ENCODE measurements at places on chromosomes 1 and 21.

- DNase-seq: no peak
Observed at GRCh38 chr1:223405507-223405906, 12.3 kb downstream of the CCDC185 start.

DNA sequence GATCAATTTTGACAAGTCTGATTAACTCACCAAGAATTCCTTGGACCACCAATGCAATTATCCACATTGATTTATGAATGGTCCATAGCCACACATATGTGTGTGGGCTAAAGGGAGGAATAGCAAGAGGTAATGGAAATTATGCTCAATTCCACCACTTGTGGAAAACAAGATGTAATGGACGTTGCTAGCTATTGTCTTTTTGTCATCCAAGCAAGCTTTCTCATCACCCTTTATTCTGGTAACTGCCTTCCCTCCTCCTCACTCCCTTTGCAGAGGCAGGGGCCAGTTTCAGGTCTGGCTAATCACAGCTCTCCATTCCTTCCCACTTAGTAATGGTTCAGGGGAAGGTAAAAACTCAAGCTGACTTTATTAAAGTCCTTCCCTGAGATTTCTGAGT, 24.7 kb upstream of the RAB3GAP2 start:
- DNase-seq: peak; percentile 26

GRCh38 chr1:32898056-32898455, 3.1 kb downstream of the TMEM54 start:
- DNase-seq: no peak

DNA sequence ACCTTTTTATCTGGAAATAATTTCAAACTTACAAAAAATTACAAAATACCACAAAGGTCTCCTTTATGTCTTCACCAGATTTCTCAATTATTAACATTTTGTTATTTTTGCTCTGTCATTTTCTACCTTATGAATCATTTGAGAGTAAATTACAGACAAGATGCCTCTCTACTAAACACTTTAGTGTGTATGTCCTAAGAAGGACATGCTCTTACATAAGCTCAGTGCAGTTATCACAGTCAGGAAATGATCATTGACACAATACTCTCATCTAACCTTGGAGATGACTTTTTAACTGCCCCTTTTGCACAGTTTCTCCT, 378.9 kb upstream of the RUNX1 start:
- peak; percentile 46 for DNase-seq

DNA sequence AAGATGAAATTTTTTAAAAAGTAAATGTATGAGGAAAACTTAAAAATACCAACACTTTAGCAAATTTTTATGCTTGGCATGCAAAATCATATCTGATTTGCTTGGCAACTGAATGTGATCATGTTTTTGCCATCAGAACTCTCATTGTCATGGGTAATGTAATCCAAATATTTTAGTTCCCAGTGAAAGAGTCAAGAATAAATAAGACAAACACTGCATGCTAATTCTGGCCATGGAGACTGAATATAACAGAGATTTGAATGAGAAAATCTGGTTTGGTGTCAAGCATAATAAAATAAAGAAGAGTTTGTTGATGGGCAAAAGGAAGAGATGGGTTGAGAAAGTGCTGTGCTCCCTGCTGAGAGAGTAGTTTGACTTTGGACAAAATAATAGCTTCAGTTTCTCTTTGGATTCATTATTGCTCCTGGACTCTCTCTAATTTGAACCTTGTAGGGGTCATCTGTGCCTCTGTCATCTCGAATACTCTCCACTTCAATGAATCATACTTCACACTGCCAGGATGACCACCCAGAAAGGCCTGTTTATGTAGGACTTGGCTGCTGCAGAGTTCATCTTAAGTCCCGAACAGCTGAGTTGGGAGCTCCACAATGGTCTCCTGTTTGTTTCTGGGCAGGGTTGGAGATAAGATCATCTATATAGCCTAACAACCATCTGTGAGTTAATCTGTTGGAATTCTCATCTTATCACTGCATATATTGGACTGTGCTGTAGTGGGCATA, 34.4 kb downstream of the ADAMTS1 start:
- peak; percentile 62 for DNase-seq

DNA sequence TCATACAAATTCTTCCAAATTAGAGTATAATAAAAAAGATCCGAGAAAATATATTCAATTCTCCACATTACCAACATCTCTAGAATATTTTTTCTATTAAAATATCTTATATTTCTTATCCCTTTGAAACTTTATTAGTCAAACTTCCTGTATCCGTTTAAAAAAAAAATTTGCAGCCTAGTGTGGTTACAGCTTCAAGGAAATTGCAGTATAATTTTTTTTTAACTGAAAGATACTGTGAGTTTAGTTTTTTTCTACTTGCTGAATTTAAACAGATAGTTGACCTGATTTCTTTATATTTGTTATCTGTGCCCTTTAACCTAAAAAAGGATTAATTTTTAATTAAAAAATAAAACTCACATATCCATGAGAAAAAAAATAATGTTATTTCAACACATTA, 1.5 kb downstream of the RGS18 start:
- DNase-seq: no peak

- DNase-seq: no peak
Observed at GRCh38 chr1:21833392-21833976, 21.4 kb downstream of the LDLRAD2 start.

DNA sequence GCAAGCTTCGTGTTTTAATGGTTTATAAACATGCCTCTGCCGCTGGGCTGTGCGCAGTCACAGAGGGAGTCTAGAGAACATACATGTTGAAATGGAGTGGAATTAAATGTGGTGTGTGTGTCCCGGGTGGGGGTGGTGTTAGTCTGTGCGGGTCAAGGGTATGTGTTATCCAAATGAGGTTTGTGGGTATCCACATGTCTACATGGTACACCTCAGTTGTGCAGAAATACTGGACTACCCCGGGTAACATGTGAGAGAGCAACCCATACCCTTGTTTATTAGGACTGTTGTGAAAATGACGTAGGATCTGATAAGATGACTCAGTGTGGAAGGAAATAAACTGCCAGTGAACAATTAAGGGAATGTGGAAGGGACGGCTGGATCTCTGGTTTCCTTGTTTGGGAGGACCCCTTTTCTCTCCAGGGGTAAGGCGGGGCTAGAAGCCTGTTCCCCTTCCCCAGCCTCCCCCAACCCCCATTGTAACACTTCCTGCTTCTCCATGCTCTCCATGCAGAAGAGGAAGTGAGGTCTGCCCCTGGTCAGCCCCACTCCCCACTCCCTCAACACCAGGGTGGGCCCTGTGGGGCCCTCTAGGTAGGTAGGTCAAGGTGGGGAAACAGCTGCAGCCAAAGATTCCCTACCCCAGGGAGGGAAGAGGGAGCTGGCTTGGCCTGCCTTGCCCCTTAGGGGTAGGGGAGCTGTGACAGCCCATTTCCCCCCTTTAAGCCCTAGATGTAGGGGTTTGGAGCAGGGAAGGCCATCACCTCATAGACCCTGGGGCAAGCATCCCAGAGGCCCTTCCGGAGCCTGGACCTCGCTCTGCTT, 690 bp downstream of the EPS8L3 start:
- peak; percentile 68 for DNase-seq
